ENCODE measurements at places on chromosomes 6 and 20. TPM values are rescaled to one million over a fixed set of nuclear protein-coding genes. Genes with fewer than 3 reads are reported as not detected.

Gene WFDC12
- total RNA-seq = not detected

Gene HRH3
- total RNA-seq = 2.9 TPM

DNA sequence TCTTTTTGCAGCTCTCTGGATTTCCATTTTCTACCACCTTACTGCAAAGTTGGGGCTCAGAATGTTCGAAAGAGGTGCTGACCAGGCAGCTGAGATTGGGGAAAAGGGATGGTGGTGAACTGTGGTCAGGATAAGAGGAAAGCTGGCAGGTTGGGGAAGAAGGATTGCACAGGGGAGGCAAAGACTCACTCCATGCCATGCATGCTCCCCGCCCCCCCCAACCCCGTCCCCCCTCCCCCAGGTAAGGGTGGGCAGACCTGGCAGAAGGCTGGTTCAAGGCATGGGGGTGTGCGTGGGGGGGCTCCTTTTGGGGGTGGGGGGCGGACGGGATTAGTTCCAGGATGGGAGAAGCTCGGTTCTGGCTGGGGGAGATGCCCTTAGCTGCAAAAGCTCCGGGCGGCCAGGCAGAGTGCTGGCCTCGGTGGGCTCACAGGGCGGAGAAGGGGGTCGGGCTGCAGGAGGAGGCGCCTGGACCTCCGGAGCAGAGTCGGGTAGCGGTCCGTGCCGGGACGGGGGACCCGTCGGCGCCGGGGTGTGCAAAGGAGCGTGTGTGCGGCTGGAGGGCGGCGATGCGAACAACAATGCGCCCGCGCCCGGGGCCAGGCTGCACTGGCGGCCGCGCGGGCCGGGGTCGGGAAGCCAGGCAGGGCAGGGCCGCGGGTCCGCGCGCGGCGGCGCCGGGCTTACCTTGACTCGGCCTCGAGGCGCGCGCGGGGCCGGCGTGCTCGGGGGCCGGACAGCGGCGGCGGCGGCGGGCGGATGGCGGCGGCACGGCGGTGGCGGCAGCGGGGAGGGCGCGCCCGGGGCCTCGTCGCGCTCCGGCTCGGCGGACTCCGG is 880 bp downstream of the ADNP start:
- H3K27me3 ChIP-seq = no peaks in the 10 kb centered on the region
- peak overlapping the region; percentile 97 for H3K27ac ChIP-seq
- H3K36me3 ChIP-seq = peaks cover 57% of the 10 kb centered on the region
- no peak for DNase-seq

GRCh38 chr6:106102034-106102433 is 15.9 kb downstream of the PRDM1 start:
- H3K27me3 ChIP-seq = peaks cover 27% of the 10 kb centered on the region
- H3K27ac ChIP-seq = no peak overlapping the region
- H3K36me3 ChIP-seq = no peaks in the 10 kb centered on the region
- no peak for DNase-seq
- peaks cover 42% of the 10 kb centered on the region for H3K4me1 ChIP-seq
- no peak overlapping the region for H3K4me3 ChIP-seq

GRCh38 chr6:157741321-157741947 is 81.6 kb upstream of the SNX9 start:
- no peak for DNase-seq
- peak overlapping the region; percentile 77 for H3K27ac ChIP-seq
- no peak overlapping the region for H3K4me3 ChIP-seq
- H3K4me1 ChIP-seq = peaks cover 24% of the 10 kb centered on the region

DNA sequence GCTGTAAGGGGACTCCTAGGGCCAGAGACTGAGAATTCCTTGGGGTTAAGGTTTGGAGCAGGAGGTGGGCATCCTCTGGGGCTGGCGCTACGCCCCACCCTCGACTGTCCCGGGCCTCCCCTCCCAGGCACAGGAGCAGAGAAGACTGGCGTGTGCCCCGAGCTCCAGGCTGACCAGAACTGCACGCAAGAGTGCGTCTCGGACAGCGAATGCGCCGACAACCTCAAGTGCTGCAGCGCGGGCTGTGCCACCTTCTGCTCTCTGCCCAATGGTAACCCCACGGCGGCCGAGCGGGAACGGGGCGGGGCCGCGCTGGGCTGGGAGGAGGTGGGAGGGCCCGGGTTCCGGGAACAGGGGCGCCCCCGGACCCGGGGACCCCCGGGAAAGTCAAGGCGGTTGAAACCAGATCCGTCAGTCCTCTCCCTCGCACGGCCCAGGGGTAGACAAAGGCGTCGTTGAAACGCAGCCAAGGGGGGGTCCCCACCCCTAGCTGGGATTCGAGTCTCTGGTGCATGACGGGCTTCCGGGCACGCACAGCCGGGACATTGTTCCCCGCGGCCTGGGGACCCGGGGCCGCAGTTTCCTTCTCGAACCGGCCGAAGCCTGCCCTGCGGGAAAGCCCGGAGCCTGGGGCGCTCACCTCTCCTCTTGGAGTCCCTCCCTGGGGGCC is 844 bp downstream of the WFDC2 start:
- DNase-seq = peak; percentile 69
- peaks cover 23% of the 10 kb centered on the region for H3K36me3 ChIP-seq
- H3K4me3 ChIP-seq = peak overlapping the region; percentile 77
- H3K4me1 ChIP-seq = peaks cover 45% of the 10 kb centered on the region

Gene FAM83C
- total RNA-seq = not detected

DNA sequence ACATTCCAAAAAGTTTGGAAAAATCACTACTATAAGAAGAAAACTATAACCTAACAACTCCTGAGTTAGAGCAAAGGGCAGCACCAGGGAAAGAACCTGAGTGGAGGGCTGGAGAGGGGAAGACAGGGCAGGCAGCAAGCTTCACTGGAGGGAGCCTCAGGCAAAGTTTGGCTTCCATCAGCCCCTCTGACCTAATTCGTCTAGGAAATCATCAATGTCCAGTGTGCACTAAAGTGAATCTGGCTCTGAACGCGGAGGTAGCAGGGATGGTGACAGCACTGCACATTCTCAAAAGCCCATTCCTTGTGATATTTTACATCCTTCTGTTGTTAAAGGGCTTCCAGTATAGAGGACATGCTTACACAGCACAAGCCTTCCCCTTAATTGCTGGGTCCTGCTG is 87.1 kb downstream of the ZDHHC14 start:
- H3K4me1 ChIP-seq = peaks cover 26% of the 10 kb centered on the region
- no peaks in the 10 kb centered on the region for H3K36me3 ChIP-seq
- DNase-seq = no peak
- H3K27me3 ChIP-seq = no peaks in the 10 kb centered on the region

GRCh38 chr6:64383277-64383676 is 747.7 kb downstream of the PHF3 start:
- no peak for DNase-seq
- no peak overlapping the region for H3K4me3 ChIP-seq
- no peak overlapping the region for H3K27ac ChIP-seq
- H3K4me1 ChIP-seq = no peaks in the 10 kb centered on the region
- peaks cover 10% of the 10 kb centered on the region for H3K36me3 ChIP-seq
- H3K27me3 ChIP-seq = peaks cover 2% of the 10 kb centered on the region

- H3K27ac ChIP-seq = no peak overlapping the region
- no peaks in the 10 kb centered on the region for H3K27me3 ChIP-seq
- DNase-seq = no peak
- no peak overlapping the region for H3K4me3 ChIP-seq
Measured at GRCh38 chr6:56401477-56402070, 154.2 kb upstream of the COL21A1 start.

Gene CRISP2
- total RNA-seq = not detected

Gene ASIP
- total RNA-seq = not detected

GRCh38 chr20:61712688-61713087 is 353.0 kb downstream of the TAF4 start:
- no peak for DNase-seq
- H3K36me3 ChIP-seq = peaks cover 14% of the 10 kb centered on the region
- no peak overlapping the region for H3K4me3 ChIP-seq

DNA sequence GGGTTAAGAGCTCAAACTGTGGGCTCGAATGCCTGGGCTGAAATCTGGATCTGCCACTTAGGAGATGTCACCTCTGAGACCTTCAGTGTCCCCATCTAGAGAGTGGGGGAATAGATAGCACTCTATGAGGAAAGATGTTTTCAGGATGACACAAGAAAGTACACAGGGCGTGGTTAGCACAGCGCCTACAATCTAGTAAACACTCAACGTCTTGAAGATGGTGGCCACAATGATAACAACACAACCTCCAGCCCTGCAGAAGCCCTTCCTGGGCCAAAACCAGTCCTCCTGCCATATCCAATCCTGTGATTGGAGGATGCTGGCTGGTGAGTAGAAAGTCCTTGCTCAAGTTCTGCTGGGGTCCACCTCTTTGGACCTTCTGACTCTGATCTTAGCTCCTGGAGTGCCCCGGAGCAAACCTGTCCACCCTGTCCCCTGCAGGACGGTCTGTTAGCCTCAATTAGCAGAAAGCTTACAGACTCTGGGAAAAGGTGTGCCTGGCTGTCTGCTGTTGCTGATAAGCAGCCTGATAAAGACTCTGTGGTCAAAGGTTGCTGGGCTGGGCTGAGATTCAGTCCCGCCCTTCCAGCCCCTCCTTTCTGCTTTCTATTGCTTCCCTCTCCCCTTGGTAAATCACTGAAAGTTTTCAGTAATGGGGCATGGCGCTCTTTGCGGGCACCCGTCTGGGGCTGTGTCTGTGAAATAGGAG is 8.2 kb downstream of the EDN3 start:
- no peak overlapping the region for H3K4me3 ChIP-seq
- DNase-seq = no peak

DNA sequence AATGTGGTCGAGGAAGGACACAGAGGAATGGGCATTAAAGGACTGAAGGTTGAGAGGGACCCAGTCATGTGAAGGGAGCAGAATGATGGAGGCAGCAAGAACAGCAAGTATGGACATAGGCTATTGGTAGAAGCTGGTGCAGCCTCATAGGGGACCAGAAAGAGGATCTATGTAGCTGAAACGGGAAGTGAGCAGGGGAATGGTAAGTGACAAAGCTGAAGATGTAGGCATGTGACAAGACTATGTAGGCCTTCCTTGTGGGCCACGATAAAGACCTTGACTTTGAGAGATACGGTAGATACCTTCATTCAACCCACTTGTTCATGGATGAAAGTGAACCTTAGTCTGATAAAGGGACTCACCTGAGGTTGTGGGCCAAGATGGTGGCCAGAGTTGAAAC is 3.5 kb downstream of the CTNNBL1 start:
- H3K4me3 ChIP-seq = no peak overlapping the region
- peaks cover 6% of the 10 kb centered on the region for H3K27me3 ChIP-seq
- no peak overlapping the region for H3K27ac ChIP-seq
- no peaks in the 10 kb centered on the region for H3K36me3 ChIP-seq
- H3K4me1 ChIP-seq = peaks cover 5% of the 10 kb centered on the region
- no peak for DNase-seq

DNA sequence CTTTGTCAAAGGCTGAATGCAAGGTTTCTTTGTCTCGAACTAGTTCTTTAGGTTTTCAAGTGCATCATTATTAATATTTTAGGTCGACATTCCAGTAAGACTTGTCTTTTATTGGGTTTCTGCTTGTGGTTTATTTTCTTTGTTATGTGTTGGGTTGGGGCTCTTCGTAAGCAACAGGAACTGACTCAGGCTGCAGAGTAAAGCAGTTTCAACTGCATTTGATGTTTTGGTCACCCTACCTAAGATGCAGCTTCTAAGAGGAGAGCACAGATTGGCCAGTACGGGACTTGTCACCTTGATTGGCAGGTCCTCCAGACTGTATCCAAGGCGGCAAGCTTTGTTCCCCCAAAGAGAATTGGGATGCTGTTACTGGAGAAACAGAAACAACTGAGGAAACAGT is 149.5 kb upstream of the SULF2 start:
- no peaks in the 10 kb centered on the region for H3K36me3 ChIP-seq
- no peaks in the 10 kb centered on the region for H3K27me3 ChIP-seq
- DNase-seq = no peak
- peaks cover 3% of the 10 kb centered on the region for H3K4me1 ChIP-seq

Gene GPLD1
- 8.4 TPM for total RNA-seq

DNA sequence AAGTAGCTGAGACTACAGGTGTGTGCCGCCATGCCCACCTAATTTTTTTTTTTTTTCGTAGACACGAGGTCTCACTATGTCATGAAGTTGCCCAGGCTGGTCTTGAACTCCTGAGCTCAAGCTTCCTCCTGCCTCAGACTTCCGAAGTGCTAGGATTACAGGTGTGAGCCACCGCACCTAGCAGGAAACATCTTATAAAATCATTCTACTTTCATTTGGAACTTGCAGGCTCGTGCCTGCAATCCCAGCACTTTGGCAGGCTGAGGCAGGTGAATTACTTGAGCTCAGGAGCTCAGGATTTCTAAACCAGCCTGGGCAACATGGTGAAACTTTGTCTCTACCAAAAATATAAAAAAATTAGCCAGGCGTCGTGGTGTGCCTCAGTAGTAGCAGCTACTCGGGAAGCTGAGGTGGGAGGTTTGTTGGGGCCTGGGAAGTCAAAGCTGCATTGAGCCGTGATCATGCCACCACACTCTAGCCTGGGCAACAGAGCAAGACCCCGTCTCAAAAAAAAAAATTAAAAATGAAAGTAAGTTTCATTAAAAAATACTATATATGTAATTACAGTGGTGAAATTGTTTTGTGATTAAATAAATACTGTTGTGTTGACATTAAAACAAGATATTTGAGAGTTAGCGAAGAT is 15.1 kb downstream of the MAPK14 start:
- 0 out of 2 replicates have a peak overlapping the region, but pooled peaks have one; percentile 23 for H3K27ac ChIP-seq
- H3K36me3 ChIP-seq = no peaks in the 10 kb centered on the region
- DNase-seq = no peak
- no peaks in the 10 kb centered on the region for H3K27me3 ChIP-seq
- no peak overlapping the region for H3K4me3 ChIP-seq

GRCh38 chr6:56381801-56382251 is 134.4 kb upstream of the COL21A1 start:
- H3K27ac ChIP-seq = no peak overlapping the region
- H3K4me3 ChIP-seq = no peak overlapping the region
- no peaks in the 10 kb centered on the region for H3K27me3 ChIP-seq
- H3K36me3 ChIP-seq = no peaks in the 10 kb centered on the region
- H3K4me1 ChIP-seq = peaks cover 5% of the 10 kb centered on the region

Gene LINC00237
- 0.78 TPM for total RNA-seq

- peaks cover 8% of the 10 kb centered on the region for H3K36me3 ChIP-seq
- H3K4me3 ChIP-seq = no peak overlapping the region
- no peak for DNase-seq
- H3K27me3 ChIP-seq = no peaks in the 10 kb centered on the region
- peaks cover 33% of the 10 kb centered on the region for H3K4me1 ChIP-seq
Measured at GRCh38 chr6:98924647-98925046, 23.1 kb downstream of the FBXL4 start.

- H3K36me3 ChIP-seq = no peaks in the 10 kb centered on the region
- H3K4me3 ChIP-seq = no peak overlapping the region
- no peaks in the 10 kb centered on the region for H3K4me1 ChIP-seq
- H3K27me3 ChIP-seq = no peaks in the 10 kb centered on the region
- H3K27ac ChIP-seq = no peak overlapping the region
Measured at GRCh38 chr6:138647006-138647405, 126.6 kb upstream of the CCDC28A start.

- no peak overlapping the region for H3K4me3 ChIP-seq
- H3K27me3 ChIP-seq = peaks cover 50% of the 10 kb centered on the region
- H3K27ac ChIP-seq = no peak overlapping the region
- H3K36me3 ChIP-seq = no peaks in the 10 kb centered on the region
- no peak for DNase-seq
Measured at GRCh38 chr20:46111028-46111835, 6.9 kb upstream of the CD40 start.

Gene LAMA4
- 1.6 TPM for total RNA-seq

- H3K27me3 ChIP-seq = peaks cover 5% of the 10 kb centered on the region
- peaks cover 11% of the 10 kb centered on the region for H3K4me1 ChIP-seq
- H3K27ac ChIP-seq = no peak overlapping the region
- DNase-seq = no peak
Measured at GRCh38 chr20:25036331-25036936, 21.5 kb downstream of the ACSS1 start.

- H3K27me3 ChIP-seq = no peaks in the 10 kb centered on the region
- H3K4me3 ChIP-seq = no peak overlapping the region
- H3K36me3 ChIP-seq = peaks cover 14% of the 10 kb centered on the region
- peaks cover 8% of the 10 kb centered on the region for H3K4me1 ChIP-seq
Measured at GRCh38 chr20:5557123-5557522, 193.1 kb upstream of the SHLD1 start.

Measured in WTC11 (cell line).